ENCODE measurements at places on chromosomes 5 and 9.

DNA sequence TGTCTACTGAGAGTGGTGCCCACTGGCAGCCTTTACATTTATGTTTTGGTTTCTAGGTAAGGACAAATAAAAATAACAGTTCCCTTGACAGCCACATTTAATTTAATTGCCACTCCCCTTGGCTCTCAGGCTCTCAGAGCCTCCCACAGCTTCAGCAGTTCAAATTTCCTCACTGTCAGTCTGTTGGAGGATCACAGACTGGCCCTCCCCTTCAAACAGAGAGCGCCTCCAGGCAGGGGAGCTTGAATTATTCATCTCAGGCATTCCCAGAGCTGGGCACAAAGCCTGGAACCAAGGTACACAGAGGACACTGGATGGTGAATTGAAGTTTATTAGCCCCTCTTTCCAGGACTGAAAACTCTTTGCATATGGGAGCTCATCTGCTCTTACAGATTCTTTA is 407.7 kb downstream of the SPOCK1 start:
- DNase-seq = no peak

- no peak for DNase-seq
These were observed 234.9 kb upstream of the TARS1 start for GRCh38 chr5:33205727-33206410.

- no peak for DNase-seq
These were observed 510.5 kb downstream of the LRRC70 start for GRCh38 chr5:63089147-63089546.

GRCh38 chr5:5332287-5332686 is 90.2 kb upstream of the ICE1 start:
- DNase-seq = no peak

- DNase-seq = no peak
These were observed 108.2 kb downstream of the TTLL11 start for GRCh38 chr9:121984726-121985402.

DNA sequence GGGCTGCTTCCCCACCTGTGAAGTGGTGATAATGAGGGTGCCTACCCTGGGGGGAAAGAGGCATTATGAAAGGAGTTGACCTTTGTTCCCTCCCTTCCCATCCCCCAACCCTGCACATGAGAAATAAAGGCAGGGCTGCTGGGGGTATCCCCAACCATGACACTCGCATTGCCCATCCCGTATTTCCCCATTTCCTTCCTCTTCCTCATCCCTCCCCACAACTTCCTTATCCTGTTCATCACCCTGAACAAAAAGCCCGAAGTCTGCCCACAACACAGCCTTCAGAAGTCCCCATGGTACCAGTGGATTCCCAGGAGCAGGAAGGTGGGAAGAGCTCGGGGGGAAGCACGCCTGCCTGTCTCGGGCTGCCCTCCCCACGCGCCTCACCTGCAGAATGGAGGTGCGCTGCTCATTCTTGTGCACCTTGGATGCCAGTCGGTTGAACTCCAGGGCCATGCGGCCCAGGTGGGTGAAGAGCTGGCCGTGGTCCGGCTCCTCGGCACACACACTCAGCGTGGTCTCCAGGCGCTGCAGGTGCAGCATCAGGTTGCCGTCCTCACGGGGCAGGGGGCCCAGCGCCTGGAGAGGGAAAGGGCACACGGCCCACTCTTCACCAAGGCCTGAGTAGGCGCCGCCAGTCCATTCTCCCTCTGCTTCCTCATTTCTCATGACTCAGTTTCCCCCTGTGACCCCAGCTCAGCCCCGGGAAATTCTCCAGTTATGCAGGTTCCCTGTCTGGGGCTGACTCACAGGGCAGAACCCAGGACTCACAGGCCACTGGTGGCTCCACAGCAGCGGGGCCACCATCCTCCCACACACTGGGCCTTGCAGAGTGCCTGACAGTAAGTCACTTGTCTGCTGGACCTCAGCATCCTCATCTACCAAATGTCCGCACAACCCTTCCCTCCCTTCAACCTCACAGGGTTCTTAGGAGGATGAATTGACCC is 24.2 kb downstream of the TNIP1 start:
- DNase-seq = no peak

DNA sequence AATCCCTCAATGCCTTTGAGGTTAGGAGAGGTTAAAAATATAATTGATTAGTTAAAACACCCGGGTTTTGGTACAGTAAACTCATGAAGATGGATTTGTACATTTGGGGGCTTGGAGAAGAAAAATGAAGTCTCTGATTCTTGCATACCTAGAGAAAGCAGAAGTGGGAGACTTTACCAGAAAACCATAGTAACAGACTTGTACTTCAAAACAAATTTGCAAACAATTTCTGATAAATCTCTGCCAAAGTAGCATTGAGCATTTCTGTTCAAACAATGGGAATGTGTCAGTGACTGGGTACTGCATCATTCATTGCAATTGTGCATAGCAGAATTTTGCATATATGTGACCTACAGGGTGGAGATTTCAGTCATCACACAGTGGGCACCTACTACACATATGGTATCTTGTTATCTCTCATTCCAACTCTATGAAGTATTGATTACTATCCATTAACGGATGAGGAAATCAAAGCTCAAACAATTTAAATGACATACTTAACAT is 256.9 kb downstream of the PLK2 start:
- no peak for DNase-seq

DNA sequence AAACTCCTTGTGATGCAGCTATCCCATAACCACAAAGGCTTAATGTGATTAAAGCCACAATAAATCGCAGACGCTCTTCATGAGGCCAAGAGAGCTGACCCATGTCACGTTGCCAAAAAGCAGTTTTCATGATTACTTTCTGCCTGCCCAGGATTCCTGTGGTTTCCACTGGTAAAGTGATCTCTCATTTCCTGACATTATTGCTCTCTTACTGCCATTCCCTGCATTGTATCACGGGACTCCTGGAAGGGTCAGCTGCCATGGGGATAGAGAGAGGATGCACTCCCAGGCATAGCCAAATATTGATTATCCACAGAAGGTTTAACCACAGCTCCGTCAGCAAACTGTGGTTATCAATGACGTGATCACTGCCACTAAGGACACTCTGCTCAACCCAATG is 103.8 kb upstream of the SLC1A3 start:
- DNase-seq = no peak

DNA sequence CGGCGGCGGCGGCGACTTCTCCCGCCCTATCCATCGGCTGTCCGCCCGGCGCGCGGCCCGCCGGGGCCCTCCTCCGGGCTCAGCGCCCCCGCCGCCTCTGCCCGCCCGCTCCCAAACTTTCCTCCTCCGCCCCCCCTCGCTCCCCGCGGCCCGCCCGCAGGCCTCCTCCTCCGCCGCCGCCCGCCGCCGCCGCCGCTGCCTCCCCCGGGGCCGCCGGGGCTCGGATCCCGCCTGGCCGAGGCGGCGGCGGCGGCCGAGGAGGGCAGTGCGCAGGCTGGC is 460 bp upstream of the PBX3 start:
- DNase-seq = no peak

- DNase-seq = no peak
These were observed 65.2 kb downstream of the SREK1 start for GRCh38 chr5:66209350-66209749.

DNA sequence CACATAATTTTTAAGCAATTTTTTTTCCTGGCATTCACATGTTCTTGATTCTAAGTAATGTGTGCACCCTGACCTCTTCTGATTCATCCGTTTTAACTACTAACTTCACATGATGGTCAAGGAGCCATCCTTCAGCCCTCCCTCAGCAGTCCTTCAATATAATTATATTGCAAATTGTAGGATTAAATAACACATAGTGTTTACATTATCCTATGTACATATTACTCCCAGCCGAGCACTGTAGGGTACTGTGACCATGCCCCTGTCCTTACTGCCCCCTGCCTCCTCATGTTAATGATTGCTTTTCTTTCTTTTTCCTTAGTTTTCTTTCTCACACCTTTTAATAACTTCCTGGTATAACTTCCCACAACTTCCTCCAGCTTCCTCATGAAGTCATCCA is 96.3 kb upstream of the FANCC start:
- DNase-seq = no peak

DNA sequence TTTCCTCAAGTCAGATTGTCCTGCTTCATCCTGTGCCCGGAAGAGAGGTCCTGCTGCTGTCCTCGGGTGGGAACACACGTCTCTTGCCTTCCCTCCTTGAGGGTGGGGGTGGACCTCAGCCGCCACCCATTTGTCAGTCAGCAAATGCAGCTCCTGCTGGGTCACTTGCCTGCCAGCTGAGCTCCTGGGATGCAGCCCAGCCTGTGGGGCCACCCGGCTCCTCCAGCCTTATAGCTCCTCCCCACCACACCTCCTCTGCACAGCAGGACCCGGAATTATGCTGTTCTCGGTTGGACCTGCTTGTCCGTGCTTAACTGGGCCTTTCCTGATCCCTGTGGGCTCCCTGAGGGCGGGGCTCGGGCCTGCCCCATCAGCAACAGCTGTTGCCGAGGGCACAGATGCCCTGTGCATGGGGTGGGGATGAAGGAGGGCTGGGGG is 52.7 kb downstream of the RXRA start:
- no peak for DNase-seq

Data from neuronal stem cell (in vitro differentiated cells).